Neural progenitor cell (in vitro differentiated cells): ENCODE measurements at places on chromosomes 16 and 17. TPM values are rescaled to one million over a fixed set of nuclear protein-coding genes. Genes with fewer than 3 reads are reported as not detected.

GRCh38 chr17:34299027-34299426 is 13.5 kb downstream of the CCL11 start:
- H3K4me1 ChIP-seq = no peaks in the 10 kb centered on the region
- no peaks in the 10 kb centered on the region for H3K36me3 ChIP-seq
- no peak overlapping the region for H3K27ac ChIP-seq
- no peak overlapping the region for H3K4me3 ChIP-seq

CTRB1 gene
- not detected in 2 replicates for total RNA-seq

GRCh38 chr17:6135236-6135635 is 65.1 kb downstream of the WSCD1 start:
- H3K4me3 ChIP-seq = no peak overlapping the region
- peaks cover 12% of the 10 kb centered on the region for H3K4me1 ChIP-seq
- no peaks in the 10 kb centered on the region for H3K27me3 ChIP-seq
- no peak for DNase-seq
- no peak overlapping the region for H3K27ac ChIP-seq

DNA sequence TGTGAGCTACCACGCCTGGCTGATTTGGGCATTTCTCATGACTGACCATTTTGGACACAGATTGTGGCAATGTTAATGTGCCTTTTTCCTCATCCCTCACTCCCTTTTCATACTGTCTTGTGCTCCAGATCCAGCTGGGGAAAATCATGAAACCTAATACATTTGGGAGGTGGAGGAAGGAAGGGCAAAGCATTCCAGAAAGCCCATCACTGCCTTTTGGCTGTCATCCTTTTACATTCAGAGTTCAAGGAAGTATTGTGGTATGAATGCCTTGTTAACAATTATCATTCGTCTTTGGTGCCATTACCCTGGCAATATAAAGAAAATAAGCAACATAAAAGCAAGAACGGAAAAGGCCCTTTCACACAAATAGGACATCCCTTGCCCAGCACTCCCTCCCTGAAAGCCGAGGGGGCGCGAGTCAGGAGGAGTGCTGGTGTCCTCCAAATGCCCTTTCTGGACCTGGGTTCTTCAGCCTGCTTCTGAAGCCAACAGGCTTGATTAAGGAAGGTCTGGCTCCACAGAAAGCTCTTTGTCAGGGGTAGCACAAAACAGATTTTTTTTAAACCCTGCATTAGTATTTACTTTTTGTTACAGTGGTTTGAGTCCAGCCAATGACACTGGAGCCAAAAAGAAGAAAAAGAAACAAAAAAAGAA is 20.1 kb downstream of the NMT1 start:
- no peaks in the 10 kb centered on the region for H3K27me3 ChIP-seq
- no peak for DNase-seq
- no peaks in the 10 kb centered on the region for H3K4me1 ChIP-seq
- no peak overlapping the region for H3K27ac ChIP-seq

DNA sequence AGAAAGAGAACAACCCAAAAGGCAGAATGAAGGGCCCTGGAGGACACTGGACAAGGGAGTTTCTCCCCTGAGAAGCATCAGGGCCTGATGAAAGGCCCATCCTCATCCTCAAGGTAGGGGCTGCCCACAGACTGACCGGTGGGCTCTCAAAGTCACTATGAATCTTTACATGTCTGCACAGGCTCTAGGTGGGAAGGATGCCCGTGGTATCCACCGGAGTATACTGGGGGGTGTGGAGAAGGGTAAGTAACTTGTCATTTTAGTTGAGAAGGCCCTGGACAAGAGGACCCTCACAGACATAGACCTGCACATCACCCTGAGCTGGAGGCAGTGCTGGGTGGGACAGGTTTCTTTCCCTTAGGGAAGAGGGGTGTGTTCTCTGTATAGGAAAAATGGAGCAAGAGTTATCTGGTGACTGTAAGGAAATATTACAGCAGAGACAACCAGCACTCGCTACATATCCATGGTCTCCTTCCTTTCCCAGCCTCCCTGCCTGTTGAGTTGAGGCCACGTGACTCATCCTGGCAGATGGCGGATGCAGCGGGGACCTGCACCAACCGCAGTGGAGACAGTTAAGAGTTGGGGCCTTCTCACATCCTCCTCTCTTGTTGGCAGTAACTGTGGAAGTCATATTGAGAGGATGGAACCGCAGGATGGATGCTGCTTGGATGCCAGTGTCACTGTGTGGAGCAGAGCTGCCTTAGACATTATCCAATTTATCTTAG is 45.6 kb upstream of the KCNJ12 start:
- H3K36me3 ChIP-seq = no peaks in the 10 kb centered on the region
- no peaks in the 10 kb centered on the region for H3K27me3 ChIP-seq
- no peaks in the 10 kb centered on the region for H3K4me1 ChIP-seq
- H3K27ac ChIP-seq = no peak overlapping the region

MYL11 gene
- 0.68 and 4.1 TPM in 2 replicates for total RNA-seq

SPN gene
- 0.02 and 0.25 TPM in 2 replicates for total RNA-seq

ABCA3 gene
- 9.7 and 10.8 TPM in 2 replicates for total RNA-seq

GRCh38 chr17:80372456-80372855 is 42.5 kb upstream of the ENDOV start:
- DNase-seq = no peak
- H3K4me1 ChIP-seq = no peaks in the 10 kb centered on the region
- H3K27ac ChIP-seq = no peak overlapping the region
- no peak overlapping the region for H3K4me3 ChIP-seq
- H3K27me3 ChIP-seq = no peaks in the 10 kb centered on the region
- H3K36me3 ChIP-seq = no peaks in the 10 kb centered on the region

NPIPA2 gene
- 2.5 and 2.7 TPM in 2 replicates for total RNA-seq

ZFHX3 gene
- 1.5 and 2.4 TPM in 2 replicates for total RNA-seq
